ENCODE measurements at places on chromosomes 3 and 15. TPM values are rescaled to one million over a fixed set of nuclear protein-coding genes. Genes with fewer than 3 reads are reported as not detected.

Gene SMCO1
- not detected for total RNA-seq

Gene SIDT1
- total RNA-seq, result 50.6 TPM

Gene PRICKLE2
- total RNA-seq, result not detected

Gene GCSAM
- 11.8 TPM for total RNA-seq

Gene IL12A
- 0.19 TPM for total RNA-seq

Gene TM4SF4
- total RNA-seq, result not detected
